ENCODE measurements at places on chromosomes 6 and 20. TPM values are rescaled to one million over a fixed set of nuclear protein-coding genes. Genes with fewer than 3 reads are reported as not detected.

VIP gene
- 22.4 TPM for total RNA-seq

TNFRSF6B gene
- 2.1 TPM for total RNA-seq

- DNase-seq: no peak
Observed at GRCh38 chr20:536426-537010, 7.1 kb downstream of the CSNK2A1 start.

DNA sequence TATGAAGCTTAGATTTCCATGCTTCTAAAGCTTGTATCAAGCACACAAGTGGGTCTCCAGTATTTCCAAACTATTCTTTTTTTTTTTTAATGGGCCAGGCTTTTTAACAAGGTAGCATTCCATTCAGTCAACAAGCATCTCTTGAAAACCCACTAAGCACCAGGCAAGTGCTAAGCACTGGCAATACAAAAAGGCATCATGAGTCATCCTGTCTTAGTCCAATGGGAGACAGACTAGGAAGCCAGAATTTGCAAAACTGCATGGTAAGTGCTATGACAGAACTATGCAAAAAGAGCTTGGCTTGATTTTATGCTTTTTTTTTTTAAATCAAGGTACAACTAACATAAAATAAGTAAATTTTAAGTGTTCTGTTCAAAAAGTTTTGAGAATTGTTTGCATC, 109.3 kb upstream of the DST start:
- DNase-seq: no peak

SIRT5 gene
- total RNA-seq: 6.8 TPM

TFAP2B gene
- total RNA-seq: not detected

OTOR gene
- total RNA-seq: not detected

DNA sequence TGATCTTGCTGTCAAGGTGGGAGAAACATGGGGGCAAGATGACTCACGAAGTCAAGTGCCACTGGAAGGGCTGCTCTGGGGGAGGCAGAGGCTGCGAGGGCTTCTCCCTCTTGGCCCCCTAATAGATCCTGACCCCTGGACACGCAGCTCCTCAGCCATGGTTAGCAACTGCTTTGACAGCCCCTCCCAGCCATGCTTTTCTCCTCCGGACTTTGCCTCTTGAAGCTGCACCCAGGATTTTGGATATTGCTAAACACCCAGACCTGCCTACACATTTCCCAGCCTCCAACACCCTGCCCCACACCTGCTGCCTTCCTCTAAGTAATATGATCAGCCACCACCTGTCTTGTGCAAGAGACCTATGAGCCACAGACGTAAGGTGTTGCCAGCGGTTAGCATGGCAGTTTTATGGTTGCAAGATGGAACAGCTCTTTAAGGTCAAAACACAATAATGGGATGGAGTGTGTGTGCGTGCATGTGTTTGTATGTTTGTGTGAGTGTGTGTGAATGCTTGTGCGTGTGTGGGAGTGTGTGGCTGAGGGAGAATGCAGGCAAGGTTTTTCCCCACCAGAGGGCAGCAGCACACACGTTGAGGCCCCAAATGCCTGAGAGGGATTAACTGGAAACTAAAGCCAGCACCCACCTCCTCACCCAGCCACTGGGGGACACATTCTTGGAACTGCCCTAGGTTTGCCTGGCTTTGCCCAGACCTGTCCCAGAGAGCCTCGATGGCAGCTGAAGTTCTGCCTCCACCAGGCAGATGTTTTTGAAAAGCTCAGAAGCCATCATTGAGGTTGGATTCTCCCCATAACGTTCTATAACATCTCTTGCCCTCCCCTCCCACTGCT, 2.5 kb downstream of the IP6K3 start:
- DNase-seq: peak; percentile 67

TULP1 gene
- total RNA-seq: not detected

KIF13A gene
- 51.6 TPM for total RNA-seq

GRCh38 chr6:89475101-89475500, 42.1 kb downstream of the ANKRD6 start:
- DNase-seq: no peak

DNA sequence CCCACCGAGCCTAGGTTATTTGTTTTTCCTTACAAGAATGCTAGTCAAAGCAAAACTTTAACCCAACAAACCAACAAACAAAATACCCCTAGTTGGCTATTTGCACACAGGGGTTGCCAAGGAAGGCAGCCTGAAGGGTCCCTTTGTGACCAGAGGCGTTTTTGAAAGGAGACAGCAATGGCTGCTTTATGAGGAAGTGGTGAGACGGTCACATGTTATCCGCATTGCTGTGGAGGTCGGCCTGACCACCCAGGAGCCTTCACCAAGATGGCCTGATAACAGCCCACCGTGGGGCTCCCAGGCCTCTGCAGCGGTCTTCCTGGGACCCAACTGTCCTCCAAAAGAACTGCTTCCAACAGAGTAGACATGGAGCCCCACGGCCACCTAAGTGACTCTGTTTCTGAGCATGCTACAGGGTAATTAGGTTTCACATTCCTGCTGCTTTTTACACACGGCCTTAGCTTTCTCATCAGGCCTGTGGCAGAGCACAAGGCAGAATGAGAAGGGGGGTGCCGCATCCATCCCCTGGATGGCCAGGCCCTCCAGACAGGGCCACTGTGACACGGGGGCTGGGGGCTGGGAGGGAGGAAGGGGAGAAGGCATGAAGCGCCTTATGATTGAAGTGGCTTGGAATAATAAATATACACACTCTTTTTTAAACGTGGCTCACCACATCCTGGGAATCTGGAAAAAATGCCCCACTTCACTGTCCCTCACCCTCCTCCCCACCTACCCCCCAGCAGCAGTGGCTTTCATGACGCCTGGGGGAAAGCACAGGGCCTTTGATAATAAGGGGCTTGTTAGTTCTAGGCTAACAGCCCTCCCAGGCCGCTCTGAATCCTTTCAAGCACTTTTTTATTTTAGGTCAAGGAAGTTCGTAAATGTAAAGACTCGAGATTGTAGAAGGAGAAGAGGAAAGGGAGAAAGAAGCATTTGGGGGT, 86.0 kb downstream of the CLIC5 start:
- no peak for DNase-seq

PRKN gene
- 11.7 TPM for total RNA-seq

GRCh38 chr6:41120058-41120457, 34.1 kb downstream of the TREML1 start:
- no peak for DNase-seq

GRCh38 chr6:140062043-140063020, 687.9 kb upstream of the CITED2 start:
- DNase-seq: no peak

DNA sequence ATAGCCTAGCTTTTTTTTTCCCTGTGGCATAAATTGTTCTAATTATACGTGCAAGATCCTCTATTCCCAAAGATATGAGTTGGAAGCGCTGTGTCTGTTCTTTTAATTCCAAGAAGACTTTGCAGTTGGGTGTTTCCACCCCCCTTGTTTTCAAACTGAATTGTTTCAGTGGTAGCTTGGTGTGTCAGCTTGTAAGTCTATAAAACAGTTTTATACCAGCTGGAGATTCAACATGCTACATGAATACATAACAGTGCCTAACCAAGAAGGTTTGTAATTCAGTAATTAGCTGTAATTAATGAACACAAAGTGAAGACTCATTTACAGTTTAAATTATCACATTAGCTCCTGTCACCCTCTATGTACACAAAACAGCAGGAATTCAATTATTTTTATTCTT, 154.0 kb downstream of the ZNF217 start:
- DNase-seq: no peak

- peak; percentile 68 for DNase-seq
Observed at GRCh38 chr6:27096834-27097511, 150.5 kb upstream of the PRSS16 start.

DNA sequence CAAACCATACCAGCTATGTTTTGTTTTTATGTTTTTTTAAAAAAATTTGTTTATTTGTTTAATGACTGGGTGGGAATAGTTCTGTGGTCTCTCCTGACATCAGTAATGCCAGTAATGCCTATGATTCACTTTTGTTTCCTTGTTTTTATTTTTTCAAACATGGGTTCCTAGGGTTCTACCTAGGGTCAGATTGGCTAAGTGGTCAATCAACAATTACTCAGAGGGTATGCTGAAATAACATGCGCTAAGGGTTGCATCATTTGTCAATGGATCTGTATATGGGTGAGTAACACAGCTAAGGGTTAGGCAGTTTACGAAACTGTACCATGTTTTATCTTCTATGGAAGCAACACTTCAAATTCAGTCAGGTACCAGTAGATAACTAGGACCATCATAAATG, 583.8 kb upstream of the GJE1 start:
- DNase-seq: no peak

DNA sequence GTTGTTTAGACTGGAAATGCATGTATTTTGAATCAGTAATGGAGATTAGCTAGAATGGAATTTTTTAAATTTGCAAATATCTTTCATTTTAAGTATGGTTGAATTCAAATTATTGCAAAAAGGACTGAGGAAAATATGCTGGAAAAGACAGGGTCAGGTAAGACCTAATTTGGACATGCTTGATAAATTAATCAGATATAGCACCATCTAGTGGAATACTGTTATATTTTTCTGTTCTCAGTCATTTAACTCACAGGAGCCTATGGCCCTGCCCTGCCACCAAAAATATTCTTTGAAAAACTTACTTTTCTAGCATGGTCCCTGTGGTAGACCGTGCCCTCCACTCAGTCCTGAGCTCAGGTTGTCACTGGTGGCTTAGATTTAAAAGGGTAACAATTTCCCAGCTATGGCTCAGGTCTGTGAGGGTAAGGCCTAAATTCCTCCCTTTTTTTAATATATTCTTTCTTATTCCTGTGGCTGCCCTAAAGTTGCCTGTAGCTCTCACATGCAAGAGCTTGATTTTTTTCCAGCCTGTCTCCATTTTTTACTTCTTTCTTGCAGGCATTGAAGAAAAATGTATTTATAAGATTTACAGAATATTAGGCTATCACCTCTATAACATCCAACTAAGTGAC, 25.3 kb upstream of the KIAA1586 start:
- no peak for DNase-seq

SDC4 gene
- total RNA-seq: 32.4 TPM

LYRM2 gene
- 12.5 TPM for total RNA-seq

TMEM244 gene
- total RNA-seq: not detected

IRF4 gene
- total RNA-seq: 7.4 TPM

SOX4 gene
- 23.9 TPM for total RNA-seq

DNA sequence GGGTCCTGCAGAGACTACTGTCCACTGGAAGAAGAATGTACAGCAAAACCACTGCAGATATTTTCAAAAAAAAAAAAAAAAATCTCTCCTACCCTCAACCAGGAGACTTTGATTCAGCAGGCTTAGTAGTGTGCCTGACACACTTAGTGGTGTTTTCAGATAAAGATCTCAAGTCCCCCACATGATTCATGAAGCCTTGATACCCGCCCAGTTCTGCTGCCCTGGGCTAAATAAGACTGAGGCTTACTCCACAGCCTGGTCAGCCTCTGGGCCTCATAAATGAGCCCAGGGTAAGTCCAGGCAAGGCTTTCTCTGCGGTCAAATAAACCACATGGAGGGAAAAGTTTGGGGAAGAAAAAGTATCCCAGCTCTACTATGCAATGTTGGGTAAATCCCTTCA, 222.1 kb upstream of the ARID1B start:
- no peak for DNase-seq

DNA sequence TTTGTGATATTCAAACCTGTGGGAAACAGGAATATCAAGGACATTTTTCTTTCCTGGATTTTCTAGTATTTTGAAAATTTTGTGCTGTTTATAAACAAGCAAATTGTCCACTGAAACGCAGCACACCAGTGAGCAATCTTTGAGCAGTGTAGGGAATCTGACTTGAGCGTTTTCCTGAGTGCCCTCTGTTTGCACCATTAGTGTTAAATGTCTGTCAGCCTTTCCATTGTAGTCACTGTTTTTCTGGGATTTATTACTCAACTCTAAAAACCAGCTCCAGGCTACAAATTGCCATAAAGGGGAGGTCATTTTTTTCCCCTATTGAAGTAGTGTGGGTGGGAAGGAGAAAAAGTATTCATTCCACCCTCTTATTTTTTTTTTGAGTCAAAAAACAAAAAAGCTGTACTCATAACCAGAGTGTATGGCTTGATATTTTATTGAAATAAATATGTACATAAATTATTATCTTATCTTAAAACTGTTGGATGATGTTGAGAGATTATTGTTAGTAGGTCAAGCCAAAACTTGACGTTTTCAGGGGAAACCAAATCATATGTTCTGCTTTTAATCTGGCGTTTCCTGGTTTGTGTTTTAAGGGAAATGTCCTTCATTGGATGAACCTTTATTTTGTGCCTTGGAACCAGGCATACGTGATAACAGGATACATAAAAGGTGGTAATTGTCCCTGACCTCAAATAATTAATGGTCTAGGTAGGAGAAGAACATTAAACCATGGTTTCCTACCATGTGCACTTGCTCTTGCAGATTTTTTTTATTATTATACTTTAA, 51.8 kb downstream of the TSHZ2 start:
- no peak for DNase-seq

FAM50B gene
- total RNA-seq: 5.8 TPM

MPIG6B gene
- not detected for total RNA-seq

DNA sequence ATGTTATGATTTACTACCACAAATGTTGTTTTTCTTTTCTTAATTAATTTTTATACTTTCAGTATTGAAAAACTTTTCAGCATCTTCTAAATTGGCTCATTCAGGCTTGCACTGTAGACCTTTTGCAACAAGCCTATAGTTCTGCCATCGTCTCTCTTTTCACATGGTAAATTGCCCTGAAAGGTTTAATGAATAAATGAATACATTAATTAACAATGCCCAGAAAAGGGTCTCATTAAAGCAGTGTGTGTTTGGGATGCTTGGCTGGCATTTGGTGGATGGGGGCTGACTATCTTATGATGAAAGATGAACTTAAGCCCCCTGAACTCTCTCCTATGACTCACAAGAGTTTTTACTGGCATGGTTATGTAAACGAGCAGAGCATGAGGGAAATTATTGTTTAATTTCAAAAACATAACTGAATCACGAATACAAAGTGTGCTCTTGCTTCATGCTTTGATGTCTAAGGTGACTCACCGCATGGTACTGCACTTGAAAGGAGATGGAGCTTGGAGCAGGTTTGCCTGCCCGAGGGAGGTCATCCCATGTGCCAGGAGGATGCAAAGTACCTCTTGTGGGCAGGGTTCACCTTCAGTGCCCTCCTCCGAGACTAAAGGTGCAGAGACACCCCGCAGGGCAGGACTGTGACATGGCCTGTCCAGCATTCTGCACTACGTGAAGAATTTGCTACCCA, 13.8 kb upstream of the PCK1 start:
- no peak for DNase-seq

DNA sequence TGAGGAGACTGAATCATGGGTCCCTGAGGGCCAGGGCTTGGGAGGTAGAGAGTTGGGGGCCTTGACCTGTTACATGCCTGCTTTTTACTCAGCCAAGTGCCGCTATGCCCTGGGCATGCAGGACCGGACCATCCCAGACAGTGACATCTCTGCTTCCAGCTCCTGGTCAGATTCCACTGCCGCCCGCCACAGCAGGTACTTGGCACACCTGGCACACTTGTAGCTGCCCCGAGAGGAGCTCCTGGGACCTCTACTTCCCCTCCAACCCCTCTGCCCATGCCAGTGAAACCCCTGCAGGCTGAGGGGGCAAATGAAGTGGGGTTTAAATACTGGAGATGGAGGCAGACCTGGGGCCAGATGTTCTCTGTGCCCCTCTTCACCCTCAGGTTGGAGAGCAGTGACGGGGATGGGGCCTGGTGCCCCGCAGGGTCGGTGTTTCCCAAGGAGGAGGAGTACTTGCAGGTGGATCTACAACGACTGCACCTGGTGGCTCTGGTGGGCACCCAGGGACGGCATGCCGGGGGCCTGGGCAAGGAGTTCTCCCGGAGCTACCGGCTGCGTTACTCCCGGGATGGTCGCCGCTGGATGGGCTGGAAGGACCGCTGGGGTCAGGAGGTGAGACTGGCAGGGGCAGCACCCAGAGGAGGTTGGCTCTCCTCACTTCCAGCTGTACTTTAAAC, 4.6 kb downstream of the DDR1 start:
- no peak for DNase-seq

SLC22A7 gene
- 0.80 TPM for total RNA-seq

MYBL2 gene
- total RNA-seq: 1.5 TPM
